T47D (cell line): ENCODE measurements at places on chromosomes 4 and X.

GRCh38 chrX:119895843-119896326 is at the start of gene AKAP14:
Gene AKAP14, plus strand, starts transcription at chrX:119895893. Its CDS starts 7,331 bp downstream, at chrX:119903224.
- DNase-seq = no peak

GRCh38 chr4:19829101-19829500 is 422.6 kb upstream of the SLIT2 start:
- no peak for DNase-seq

- DNase-seq = peak; percentile 11
These were observed 550.5 kb downstream of the PDHA2 start for GRCh38 chr4:96390404-96390803.

GRCh38 chrX:23736030-23736429 is 7.0 kb downstream of the ACOT9 start:
- no peak for DNase-seq

DNA sequence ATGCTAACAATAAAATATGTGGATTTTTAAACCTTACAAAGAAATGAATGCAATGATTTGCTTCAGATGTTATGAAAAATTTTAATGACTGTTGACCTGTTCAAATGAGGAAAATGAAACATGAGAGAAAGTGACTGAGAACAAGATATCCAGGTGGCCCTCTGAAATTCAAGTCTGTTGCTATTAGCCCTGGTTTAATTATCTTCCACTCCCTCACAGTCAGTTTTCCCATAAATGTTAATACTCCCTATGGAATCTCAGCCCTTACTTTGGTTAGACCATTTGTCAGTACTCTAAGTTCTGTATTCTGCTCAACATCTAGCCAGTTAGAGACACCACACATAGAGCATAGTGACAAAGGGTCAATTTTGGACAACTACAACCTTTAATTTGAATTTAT is 327.8 kb downstream of the PDGFC start:
- DNase-seq = no peak

DNA sequence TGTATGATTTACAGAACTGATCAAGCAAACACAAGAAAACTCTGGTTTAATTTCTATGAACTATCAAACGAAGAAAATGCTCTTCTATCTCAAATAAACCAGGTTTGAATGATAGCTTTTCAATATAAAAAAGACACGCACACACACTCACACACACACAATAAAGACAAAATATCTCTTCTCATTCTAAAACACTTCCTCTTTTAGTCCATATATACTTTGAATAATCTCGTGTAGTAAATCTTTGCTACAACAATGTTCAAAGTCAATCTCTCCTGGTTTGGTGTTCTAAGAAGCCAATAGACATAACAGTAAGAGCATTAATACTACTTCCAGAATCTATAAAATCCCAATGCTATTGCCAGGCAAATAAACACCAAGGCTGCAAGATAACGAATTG is 13.3 kb downstream of the CXCL2 start:
- no peak for DNase-seq

GRCh38 chrX:76172325-76172893 is 453 bp upstream of the PBDC1 start:
- DNase-seq = no peak

DNA sequence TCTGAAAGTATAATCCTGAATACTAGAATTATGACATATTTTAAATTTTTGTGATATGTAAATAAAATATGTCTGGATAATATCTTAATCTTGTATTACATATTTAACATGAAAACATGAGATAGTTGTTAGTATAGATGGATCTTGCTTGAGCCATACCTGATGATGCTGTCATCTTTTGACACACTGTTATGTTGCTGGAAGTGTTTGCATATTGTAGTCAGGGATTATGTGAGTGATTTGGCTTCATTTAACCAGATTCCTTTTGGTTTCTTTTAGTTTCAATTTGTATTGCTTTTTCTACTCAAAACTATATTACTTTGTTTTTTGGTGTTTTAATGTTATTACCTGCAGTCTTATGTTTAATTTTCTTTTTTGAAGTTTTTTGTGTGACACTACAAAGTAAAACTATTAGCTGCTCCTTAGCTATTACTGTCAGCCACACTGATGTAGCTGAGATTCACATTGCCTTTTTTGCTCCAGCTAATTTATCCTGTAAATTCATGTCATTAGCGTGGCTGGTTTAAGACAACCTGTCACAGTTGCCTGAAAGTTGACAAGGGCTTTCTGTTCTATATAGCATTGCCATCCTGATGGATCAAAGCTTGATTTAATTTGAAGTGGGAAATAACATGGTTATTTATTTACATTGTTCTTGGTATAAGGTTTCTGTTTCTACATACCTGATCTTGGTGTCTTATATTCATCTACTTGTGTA is 33.7 kb downstream of the METAP1 start:
- DNase-seq = no peak

- DNase-seq = no peak
These were observed 5.5 kb downstream of the GRIA2 start for GRCh38 chr4:157226035-157226434.

DNA sequence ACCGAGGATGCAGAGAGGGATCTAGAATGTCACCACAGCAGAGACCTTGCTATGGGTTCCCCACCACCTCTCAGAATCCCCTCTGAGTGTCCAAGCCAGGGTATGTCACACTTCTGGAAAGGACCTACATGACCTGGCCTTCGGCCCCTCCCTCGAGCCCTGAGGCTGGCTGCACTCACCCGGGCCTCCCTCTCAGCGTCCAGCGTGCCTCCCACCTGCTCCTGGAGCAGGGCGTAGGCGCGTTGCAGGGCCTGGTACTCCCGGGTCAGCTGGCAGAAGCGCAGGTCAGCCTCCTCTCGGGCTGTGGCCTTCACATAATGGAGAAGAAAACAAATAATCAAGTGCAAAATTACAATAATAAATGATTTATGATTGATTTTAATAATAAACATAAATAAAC is 43.9 kb upstream of the C4orf50 start:
- DNase-seq = no peak

- DNase-seq = no peak
These were observed 58.3 kb downstream of the ZFX start for GRCh38 chrX:24207826-24208225.

DNA sequence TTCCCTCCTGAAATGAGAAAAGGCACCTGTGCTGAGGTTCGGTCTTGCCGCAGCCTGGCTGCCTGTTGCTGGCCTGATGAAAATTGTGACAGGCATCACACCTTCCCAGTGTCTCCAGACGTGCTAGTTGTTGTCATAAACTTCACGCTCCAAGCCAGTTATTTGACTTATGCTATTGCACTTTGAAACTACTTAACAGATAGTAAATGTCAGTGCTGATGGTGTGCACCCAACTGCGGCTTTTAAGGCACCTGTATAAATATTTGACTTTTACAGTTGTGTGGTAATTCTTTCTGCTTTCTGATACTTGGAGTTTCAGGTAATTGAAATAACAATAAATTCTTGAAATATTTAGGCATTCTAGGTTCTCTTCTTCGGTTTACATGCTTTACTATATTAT is 1.8 kb downstream of the WWC2 start:
- DNase-seq = peak; percentile 33

DNA sequence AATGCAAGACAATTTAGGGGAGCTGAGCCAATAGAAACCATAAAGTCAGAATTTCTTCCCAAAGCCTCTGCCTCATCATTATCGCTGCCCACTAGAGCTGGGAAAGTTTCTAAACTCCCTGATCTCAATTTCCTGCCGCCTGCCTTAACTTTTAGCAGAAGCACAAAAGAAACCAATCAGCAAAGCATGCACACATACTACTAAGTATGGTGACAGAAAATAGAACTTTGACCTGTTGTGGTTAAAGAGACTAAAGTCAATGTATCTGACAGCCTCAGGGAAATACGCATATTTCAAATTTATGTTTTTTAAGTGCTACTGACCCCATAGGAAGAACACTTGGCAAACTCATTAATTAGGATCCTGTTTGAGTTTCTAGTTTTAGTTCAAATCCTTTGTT is 10.1 kb downstream of the STK26 start:
- DNase-seq = no peak

GRCh38 chrX:15430584-15430983 is 46.4 kb upstream of the VEGFD start:
- no peak for DNase-seq

DNA sequence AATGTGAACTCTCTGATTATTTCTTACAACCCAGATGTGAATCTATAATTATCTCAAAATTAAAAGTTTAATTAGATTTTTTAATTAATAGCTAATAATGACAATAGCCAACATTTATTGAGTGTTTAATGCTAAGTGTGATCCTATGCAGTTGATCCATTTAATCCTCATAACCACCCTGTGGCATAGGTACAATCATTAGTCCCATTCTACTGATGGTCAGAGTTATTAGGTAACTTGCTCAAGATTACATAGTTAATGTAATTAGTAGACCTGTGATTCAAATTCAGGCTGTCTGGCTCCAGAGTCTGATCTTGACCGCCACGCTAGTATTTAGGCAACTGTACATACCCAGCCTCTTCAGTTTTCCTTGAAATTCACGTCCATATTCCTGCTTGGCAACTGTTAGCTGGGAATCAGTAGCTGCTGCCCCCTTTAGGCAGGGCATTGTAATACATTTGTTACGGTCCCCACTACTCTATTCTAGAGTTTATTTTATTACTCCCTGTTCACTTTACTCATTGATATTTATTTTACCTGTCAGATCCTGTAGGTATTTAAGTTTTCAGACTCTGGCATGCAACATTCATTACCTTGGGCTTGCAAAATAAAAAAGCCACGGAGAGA is 20.6 kb upstream of the TEC start:
- DNase-seq = peak; percentile 59

GRCh38 chr4:169484485-169484884 is 127.9 kb downstream of the NEK1 start:
- DNase-seq = no peak

GRCh38 chr4:159389756-159390155 is 286.9 kb downstream of the RAPGEF2 start:
- DNase-seq = no peak

GRCh38 chr4:74840936-74841509 is 46.7 kb upstream of the BTC start:
- DNase-seq = no peak

GRCh38 chrX:110267874-110268273 is 50.0 kb downstream of the AMMECR1 start:
- DNase-seq = no peak

DNA sequence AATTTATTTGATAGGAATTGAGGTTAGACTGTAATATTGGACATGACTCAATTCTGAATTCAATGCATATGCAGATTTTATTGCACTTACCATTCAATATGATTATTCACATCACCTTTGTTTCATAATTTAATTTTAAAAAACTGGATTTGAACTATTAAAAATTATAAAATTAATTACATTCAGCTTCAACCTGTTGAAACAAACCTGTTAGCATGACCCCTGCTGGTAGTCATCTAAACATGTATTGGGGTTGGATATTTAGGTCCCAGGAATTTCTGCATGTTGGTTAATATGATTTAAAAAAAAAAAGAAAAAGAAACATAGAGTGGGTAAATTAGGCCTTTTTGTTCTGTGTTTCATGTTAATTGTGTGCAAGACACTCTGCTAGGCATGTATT is 85.9 kb downstream of the ARSJ start:
- DNase-seq = no peak

DNA sequence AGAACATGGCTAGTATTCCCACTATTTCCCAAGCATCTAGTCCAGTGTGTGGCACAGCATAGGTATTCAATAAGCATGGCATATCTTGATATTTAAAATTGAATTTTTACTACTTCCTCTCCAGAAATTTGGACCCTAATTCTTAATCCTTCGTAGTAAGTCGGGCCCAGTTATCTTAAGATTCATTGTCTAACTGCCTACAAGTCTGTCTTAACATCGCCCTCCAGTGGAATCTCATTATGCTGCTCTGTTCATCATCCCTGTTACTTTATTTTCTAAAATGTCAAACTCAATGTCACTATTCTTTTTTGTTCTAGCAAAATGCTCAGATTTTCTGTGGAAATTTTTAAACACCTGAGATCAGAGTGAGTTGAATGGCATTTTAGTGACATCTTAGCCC is 606.2 kb downstream of the KLHL13 start:
- peak; percentile 26 for DNase-seq

GRCh38 chrX:103157496-103158316 is 57.2 kb upstream of the BEX4 start:
- no peak for DNase-seq
